ENCODE measurements at places on chromosomes 16 and 17.

- DNase-seq = no peak
Observed at GRCh38 chr17:67095803-67096202, 51.4 kb downstream of the CACNG1 start.

GRCh38 chr17:31314782-31315100 lies 887 bp upstream of the EVI2B start:
- DNase-seq = no peak

DNA sequence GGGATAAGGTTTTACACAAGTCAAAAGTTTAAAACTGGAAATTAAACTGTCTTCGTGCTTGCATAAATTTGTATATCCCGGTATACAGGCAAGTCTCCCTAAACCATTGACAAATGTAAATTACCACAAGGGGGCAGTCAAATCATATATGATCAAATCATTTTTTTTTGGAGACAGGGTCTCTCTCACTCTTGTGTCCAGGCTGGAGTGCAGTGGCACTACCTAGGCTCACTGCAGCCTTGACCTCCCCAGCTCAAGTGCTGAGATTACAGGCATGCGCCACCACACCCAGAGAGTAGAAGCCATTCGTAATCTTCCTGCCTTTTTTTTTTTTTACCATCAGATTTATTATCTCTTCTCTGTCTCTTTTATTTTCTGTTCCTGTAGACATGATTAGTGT lies 18.5 kb downstream of the TOP2A start:
- peak; percentile 27 for DNase-seq

- no peak for DNase-seq
Observed at GRCh38 chr17:70558821-70559220, 389.5 kb downstream of the KCNJ2 start.

- no peak for DNase-seq
Observed at GRCh38 chr16:30066761-30067583, 1.4 kb downstream of the ALDOA start.

Data from frontal cortex (tissue), 4 donors.